ENCODE measurements at places on chromosomes 7 and 10.

DNA sequence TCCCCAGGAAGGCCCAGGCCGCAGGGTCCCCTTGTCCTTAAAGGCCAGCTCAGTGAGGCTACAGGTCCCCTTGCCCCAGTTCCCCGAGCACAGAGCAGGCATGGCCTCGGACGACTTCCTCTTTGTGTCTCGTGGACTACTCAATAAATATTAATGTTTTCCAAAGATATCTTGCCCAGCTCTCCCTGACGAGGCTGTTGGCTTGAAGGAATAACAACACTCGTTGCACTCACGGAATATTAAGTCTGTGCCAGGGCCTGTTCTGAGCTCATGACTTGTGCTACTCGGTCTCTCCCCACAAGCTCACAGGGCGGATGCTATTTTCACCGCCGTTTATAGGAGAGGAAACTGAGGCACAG is 68.2 kb downstream of the CUX1 start:
- no peak for DNase-seq

DNA sequence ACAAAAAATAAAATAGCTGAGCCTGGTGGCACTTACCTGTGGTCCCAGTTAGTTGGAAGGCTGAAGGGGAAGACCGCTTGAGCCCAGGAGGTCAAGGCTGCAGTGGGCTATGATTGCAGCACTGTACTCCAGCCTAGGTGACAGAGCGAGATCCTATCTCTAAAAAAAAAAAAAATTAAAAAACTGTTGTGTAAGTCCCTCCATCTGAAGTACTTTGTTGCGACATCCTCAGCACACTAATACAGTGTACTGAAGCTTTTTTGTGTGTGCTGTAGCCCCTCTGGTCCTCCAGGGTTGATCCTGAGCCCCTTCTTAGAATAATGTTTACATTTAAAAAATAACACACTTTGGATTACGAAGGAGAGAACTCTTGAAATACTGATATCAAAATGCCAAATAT is 71.3 kb downstream of the PFKFB3 start:
- no peak for DNase-seq

DNA sequence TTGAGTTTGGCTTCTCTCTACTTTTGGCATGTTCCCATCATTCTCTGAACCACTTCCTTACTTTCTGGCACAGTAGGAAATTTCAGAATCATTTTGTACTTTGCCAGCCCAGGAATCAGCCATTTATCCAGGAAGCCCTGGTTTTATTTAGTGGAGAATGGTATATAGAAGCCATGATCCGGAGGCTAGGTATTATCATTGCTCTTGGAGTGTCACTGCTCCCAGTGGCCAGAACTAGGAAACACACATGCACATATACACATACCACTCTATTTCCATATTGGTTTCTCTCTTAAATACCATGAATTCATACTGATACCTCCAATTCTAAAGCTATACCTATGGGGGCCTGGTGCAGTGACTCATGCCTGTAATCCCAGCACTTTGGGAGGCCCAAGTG is 36.3 kb downstream of the SUFU start:
- no peak for DNase-seq

DNA sequence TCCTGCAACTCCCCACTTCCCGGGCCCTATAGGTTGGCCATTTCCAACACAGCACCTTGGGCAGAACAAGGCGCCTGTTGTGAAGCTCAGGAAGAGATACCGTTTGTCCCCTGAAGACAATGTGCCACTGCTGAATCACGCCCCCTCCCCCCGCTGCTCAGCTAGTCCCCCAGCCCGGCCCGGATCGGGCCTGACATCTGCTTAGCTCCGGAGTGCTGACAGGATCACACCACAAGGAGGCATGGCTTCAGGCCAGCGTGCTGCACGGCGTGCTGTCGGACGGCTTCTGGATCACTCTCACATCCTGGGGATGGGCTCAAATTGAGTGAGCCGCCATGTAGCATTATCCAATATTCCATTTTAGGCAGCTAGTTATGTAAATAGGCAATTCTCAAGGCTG is 62.1 kb upstream of the EFCAB10 start:
- no peak for DNase-seq

DNA sequence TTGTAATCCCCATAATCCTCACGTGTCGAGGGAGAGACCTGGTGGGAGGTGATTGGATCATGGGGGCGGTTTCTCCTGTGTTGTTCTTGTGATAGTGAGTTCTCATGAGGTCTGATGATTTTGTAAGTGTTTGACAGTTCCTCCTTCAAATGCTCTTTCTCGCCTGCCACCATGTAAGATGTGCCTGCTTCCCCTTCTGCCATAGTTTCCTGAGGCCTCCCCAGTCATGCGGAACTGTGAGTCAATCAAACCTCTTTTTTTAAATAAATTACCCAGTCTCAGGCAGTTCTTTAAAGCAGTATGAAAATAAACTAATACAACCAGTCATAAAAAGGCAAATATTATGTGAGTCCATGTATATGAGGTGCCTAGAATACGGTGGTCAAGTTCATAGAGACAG is 87.5 kb downstream of the FRMD4A start:
- no peak for DNase-seq

DNA sequence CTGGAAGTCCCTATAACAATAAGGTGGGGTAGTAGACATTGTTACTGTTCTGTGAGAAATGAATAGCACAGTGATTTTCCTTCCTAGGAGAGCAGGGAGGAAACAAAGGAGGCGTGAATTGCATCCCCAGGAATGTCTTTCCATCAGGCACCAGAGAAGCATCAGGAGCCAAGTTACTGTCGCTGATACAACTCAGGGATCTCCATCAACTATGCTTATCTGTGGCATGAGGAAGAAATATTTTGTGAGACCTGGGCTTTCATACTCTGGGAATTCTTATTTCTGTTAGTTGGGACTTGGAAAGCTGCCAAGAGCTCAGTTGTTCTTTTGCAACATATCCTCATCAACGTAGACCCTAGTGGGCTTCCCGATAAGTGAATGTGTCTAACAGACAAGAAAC is 622.3 kb downstream of the SUGCT start:
- no peak for DNase-seq

DNA sequence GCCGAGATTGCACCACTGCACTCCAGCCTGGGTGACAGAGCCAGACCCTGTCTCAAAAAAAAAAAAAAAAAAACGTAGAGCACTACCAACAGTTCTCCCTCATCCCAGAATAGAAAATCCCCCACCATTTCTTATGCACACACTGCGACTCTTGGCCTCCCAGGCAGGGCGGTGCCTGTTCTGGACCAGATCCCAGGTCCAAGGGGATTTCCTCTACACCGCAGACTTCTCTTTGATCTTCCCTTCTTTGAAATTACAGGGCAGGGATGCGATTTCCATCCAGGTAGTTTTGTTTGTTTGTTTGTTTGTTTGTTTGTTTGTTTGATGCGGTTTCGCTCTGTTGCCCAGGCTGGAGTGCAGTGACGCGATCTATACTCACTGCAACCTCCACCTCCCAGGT is 91.8 kb downstream of the SEPTIN14 start:
- no peak for DNase-seq

GRCh38 chr10:44979281-44980191 is 927 bp upstream of the DEPP1 start:
- no peak for DNase-seq

DNA sequence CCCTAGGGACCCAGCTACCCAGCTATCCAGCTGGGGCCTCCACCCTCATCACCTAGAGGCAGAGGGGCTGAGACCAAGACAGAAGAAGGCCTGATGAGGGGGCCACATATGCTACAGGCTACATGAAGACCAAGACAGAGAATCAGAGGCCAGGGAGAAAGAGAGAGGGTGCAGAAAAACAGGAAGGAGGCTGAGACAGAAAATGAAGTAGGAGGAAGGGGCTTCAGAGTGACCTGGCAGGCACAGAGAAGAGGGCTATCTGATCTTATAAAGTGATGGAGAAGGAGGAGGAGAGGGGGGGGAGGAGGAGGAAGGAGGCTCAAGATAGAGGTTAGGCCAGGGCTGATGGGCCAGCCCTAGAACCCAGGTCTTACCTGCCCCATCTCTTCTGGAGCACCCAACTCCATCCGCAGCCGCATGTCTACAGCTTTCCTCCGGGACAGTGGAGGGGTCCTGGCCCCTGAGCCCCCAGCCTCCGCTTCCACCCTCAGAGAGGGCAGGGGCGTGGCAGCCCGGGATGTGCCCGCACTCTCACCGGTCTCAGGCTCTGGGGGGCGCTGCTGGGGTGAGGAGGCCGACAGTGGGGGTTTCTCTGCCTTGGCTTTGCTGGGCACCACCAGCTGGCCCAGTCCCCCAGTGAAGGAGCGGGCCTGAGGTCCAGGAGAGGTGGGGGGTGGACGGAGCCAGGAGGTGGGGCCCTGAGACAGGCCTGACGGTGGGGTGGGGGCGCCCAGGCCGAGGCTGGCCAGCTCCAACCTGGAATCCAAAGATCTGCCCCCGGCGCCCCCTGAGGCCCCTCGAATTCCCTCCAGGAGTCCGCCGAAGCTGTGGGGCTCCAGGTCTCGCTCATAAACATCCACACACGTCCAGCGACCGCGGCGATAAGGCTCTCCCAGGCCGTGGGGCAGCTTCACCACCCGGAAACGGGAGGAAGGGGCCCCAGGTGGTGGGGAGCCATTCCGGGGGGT is 1.8 kb downstream of the TSC22D4 start:
- no peak for DNase-seq

GRCh38 chr7:13692548-13692947 is 296.9 kb downstream of the ETV1 start:
- no peak for DNase-seq

DNA sequence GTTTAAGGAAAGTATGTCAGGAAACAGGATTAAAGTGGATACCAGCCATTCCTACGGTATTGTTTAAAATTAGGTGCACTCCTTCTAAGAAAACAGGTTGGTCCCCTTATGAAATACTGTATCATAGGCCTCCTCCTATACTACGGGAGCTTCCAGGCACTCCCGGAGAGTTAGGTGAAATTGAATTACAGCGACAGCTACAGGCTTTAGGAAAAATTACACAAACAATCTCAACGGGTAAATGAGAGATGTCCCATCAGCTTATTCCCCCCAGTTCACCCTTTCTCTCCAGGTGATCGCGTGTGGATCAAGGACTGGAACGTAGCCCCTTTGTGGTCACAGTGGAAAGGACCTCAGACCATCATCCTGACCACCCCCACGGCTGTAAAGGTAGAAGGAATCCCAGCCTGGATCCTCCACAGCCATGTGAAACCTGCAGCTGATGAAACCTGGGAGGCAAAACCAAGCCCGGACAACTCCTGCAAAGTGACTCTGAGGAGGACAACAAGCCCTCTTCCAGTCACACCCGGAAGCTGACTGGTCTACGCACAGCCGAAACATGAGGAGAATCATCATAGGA is 25.1 kb upstream of the GHITM start:
- no peak for DNase-seq

DNA sequence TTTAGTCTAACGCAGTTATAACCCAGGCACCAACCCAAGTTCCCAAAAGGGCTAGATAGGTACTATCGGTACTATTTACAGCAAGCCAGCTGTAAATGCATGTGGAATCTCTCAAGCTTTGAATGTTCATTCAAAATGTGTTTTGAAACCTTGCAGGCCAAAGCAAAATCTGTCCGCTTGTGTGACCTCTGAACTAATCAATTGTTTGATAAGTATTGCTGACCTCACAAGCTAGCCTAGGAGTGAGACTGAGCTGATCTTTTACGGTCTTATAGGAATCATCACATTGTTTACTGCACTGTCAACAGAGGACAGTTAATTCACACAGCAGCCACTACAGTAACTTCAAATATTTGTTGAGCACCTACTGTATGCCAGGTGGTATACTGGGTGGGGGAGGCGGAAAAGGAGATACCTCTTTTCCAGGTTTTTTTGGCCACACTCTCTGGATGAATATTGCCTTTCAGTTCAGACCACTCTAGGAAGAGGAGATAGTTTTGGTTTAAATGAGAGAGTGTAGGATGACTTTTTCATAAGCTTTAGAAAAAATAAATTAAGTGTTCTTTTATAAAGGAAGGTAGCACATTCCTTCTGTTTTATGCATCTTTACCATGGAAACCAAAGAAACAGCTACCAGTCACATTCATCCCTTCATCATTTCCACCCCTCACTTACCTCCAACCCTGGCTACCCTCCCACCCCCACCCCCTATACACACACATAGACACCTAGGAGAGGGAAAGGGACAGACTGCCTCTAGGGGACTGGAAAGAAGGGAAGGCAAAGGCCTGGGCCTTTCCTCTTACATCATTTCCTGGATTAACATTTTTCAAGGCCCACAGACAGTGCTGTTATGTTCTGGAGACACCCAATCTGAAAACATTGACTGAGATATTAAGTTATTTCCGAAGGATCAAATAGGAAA is 2.4 kb downstream of the PAPSS2 start:
- no peak for DNase-seq

DNA sequence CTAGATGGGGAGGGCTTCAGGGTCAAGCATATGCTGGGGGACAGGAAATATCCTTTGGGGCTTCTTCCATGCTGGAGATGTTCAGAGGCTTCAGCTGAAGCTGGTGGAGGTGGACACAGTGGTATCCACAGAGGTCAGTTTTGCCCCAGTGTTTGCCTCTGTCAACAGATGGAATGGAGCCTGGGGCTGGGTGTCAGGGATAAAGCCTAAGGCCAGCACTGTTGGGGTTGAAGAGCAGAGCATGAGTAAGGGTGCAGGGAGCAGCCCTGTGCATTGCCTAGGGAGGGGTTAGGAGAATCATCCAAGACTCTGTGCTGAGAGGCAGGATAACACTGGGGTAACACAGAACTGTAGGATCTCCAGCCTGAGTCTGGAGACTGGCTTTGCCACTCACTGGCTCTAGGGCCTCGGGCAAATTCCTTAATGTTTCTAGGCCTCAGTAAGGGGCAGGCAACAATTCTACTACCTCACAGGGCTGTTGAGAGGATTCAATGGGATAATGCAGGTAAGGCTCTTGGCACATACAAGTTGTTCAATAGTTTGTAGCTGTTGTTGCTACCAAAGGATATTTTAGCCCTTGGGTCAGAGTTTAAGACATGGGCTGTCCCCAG is 21.8 kb upstream of the MYL7 start:
- DNase-seq, result no peak

DNA sequence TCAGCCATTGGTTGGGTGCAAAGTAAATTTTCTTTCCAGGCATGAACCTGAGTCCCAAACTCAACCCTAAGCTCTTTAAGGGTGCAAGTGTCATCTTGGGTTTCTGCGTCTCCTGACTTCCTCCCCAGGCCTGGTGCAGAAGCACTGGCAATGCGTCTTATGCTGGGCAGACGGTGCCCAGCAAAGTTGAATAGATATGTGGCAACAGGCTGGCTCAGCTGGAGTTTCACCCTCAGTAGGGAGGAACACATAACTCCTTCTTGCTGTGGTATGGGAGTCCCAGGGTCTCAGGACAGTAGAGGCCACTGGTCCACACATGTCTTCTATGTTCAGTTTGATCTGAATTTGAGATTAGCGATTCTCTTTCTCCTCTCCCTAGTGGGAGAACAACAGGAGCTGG is 181.3 kb downstream of the RPS24 start:
- DNase-seq, result no peak

DNA sequence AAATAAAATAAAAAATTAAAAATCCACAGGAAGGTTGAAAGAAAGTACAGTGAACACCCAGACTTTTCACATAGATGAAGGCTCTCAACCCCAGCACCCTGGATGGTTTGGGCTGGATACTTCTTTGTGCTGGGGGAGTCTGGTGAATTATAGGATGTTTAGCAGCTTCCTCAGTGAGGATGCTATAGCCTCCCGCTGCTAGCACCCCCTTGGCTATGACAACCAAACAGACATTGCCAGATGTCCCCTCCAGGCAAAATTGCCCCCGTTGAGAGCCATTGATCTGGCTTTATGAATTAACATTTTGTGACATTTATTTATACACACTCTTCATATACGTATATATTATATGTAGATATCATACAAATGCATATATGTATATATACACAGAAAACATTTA is 21.6 kb downstream of the SMKR1 start:
- no peak for DNase-seq

GRCh38 chr7:17339139-17339538 is 40.7 kb downstream of the AHR start:
- no peak for DNase-seq

GRCh38 chr10:124870854-124871425 is 69.3 kb downstream of the ABRAXAS2 start:
- DNase-seq, result no peak

Data from epithelial cell of prostate (primary cell).